Osteoblast (primary cell): ENCODE measurements at places on chromosomes 6 and 20. TPM values are rescaled to one million over a fixed set of nuclear protein-coding genes. Genes with fewer than 3 reads are reported as not detected.

DNA sequence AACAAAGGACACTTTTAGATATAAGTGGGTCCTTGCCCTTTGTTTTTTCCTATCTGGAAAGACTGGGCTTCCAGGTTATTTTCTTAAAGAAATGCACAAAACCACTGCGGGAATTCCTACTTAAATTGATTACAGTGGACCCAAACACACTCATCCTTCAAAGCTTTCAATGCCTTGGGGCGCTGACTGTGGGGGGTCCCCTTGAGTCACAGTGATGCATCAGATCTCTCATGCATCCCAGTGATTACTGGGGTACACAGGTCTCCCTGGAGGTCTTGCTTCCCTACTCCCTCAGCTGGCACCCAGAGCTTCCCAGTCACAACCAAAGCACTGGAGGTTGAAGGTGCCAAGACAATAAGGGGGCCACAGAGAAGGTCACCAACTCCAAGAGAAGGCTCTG lies 20.7 kb downstream of the ABHD12 start:
- DNase-seq: no peak
- H3K4me1 ChIP-seq: peaks cover 8% of the 10 kb centered on the region
- H3K4me3 ChIP-seq: no peak overlapping the region

GRCh38 chr6:66189915-66190314 lies 482.9 kb upstream of the EYS start:
- H3K27ac ChIP-seq: no peak overlapping the region
- no peaks in the 10 kb centered on the region for H3K36me3 ChIP-seq
- no peak overlapping the region for H3K4me3 ChIP-seq
- H3K4me1 ChIP-seq: no peaks in the 10 kb centered on the region
- H3K27me3 ChIP-seq: no peaks in the 10 kb centered on the region

GRCh38 chr6:138377844-138378243 lies at the start of gene SMIM28:
Gene SMIM28, plus strand, starts transcription at chr6:138377905. Its CDS starts 168 bp downstream, at chr6:138378073.
- H3K4me1 ChIP-seq: no peaks in the 10 kb centered on the region
- H3K27me3 ChIP-seq: peaks cover 3% of the 10 kb centered on the region
- DNase-seq: no peak
- no peak within 1 kb of the TSS for H3K27ac ChIP-seq

DNA sequence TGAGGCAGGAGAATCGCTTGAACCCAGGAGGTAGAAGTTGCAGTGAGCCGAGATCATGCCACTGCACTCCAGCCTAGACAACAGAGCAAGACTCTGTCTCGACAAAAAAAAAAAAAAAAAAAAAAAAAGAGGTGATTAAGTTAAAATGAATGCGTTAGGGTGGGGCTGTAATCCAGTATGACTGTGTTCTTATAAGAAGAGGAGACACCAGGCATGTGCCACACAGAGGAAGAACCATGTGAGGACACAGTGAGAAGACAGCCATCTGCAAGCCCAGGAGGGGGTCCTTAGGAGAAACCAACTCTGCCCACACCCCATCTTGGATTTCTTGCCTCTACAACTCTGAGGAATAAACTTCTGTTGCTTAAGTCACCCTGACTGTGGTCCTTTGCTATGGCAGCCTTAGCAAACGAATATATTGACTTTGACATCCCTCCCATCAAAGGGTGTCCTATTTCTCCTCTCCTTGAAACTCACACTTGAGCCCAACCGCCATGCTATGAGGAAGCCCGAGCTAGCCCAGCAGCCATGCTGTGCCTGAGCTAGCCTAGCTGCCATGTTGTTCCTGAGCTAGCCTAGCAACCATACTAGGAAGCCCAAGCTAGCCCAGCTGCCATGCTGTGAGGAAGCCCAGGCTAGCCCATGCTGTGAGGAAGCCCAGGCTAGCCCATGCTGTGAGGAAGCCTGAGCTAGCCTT lies 15.8 kb upstream of the PPP1R16B start:
- no peaks in the 10 kb centered on the region for H3K27me3 ChIP-seq
- H3K4me1 ChIP-seq: no peaks in the 10 kb centered on the region
- no peak overlapping the region for H3K27ac ChIP-seq
- H3K4me3 ChIP-seq: no peak overlapping the region
- H3K36me3 ChIP-seq: no peaks in the 10 kb centered on the region
- no peak for DNase-seq

DNA sequence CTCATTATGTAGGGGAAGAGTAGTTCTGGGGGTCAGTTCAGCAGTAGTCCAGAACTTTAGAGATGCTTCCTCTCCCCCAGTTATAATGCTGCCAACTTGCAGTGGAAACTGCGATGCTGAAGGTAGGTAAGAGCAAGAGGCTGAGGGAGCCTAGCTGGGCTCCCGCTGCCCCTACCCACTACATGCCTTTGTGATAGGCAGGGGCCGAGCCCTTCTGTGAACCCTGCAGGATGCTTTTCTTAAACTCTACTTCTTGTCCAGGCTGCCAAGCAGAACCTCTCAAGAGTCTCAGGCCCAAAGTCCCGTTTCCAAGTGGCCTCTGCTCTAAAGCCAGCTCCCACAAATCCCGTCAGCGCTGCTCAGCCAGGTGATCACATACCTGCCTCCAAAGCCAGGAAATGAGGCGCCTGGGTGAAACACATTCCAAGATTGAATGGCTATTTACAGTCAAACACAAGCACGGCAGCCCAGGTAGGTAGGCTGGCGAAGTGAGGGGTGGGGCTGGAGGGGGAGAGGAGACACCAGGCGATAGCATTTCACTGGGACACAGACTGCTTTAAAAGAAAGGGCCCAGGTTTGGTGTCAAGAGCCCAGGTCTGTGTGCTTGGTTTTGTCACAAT lies 150.7 kb downstream of the CD24 start:
- H3K36me3 ChIP-seq: no peaks in the 10 kb centered on the region
- DNase-seq: no peak
- no peak overlapping the region for H3K27ac ChIP-seq
- H3K27me3 ChIP-seq: no peaks in the 10 kb centered on the region
- no peak overlapping the region for H3K4me3 ChIP-seq
- H3K4me1 ChIP-seq: peaks cover 8% of the 10 kb centered on the region

DNA sequence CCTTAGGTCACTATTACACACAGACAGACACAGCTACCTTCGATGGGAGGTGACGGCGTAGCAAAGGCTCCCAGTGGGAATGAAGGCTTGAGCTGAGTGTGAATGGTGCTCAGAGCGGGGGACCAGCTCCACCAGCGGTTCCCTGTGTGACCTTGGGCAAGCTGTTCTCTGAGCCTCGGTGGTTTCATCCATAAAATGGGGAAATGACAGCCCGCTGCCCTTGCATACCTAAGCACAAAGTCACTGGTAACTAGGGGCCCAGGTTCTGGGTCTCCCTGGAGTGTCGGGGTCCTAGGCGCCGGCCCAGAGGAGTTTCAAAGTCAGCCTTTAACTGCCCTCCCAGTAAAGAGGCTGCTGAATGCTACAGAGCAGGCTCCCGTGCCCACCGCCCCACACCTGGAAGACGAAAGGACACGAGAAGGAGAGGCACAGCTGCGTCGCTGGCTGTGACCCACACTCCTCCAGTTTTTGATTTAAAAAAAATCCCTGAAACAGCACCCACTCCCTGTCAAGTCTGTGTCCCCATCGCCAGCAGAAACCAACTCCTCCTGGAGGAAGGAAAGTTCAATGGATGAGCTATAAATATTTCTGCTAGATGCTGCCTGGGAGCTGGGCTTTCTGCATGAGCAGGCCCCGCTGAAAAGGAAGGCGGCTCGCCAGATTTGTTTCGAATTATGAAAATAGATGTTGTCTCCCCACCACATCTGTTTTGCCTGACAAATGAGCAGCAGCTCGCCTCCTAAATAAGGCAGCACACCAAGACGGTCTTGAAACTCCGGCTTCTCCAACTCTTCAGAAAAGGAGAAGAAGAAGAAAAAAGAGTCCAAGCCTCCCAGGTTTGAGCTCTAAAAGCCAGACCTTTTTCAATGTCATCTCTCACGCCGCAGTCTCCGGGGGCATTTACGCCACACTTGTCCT lies 27.4 kb downstream of the PMEPA1 start:
- H3K4me3 ChIP-seq: no peak overlapping the region
- no peaks in the 10 kb centered on the region for H3K4me1 ChIP-seq
- no peak overlapping the region for H3K27ac ChIP-seq
- H3K36me3 ChIP-seq: no peaks in the 10 kb centered on the region

GRCh38 chr6:122495612-122496011 lies 24.0 kb upstream of the SERINC1 start:
- DNase-seq: no peak
- no peaks in the 10 kb centered on the region for H3K4me1 ChIP-seq
- H3K27ac ChIP-seq: no peak overlapping the region
- H3K36me3 ChIP-seq: no peaks in the 10 kb centered on the region

DNA sequence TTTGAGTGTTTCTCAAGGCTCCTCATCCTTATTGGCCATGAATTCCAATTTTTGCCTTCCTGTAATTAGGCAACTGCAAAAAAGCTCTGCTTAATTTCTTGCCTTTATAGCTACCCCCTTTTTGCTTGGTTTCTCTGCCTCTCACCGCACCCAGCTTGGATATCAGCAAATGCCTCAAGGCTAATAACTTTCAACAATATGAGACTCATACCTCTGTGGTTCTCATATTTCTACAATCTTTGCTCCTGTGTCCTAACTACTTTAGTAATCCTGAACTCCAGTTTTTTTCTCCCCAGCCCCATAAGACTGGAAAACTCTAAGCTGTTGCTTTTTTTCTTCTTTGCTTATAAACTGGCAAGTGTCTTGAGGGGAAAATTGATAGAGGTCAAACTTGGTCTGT lies 88.8 kb downstream of the EYA2 start:
- no peaks in the 10 kb centered on the region for H3K36me3 ChIP-seq
- no peaks in the 10 kb centered on the region for H3K27me3 ChIP-seq
- peaks cover 8% of the 10 kb centered on the region for H3K4me1 ChIP-seq
- no peak overlapping the region for H3K4me3 ChIP-seq

GRCh38 chr6:90500458-90500857 lies 86.4 kb downstream of the MAP3K7 start:
- no peak for DNase-seq
- H3K4me3 ChIP-seq: no peak overlapping the region

Gene PERP
- total RNA-seq: 7.7 and 8.3 TPM in 2 replicates

Gene GSTA3
- total RNA-seq: not detected in 2 replicates

Gene LTA
- total RNA-seq: not detected in 2 replicates
